Right forelimb (tissue), 1 donor: ENCODE measurements at places on chromosomes 7 and 10.

DNA sequence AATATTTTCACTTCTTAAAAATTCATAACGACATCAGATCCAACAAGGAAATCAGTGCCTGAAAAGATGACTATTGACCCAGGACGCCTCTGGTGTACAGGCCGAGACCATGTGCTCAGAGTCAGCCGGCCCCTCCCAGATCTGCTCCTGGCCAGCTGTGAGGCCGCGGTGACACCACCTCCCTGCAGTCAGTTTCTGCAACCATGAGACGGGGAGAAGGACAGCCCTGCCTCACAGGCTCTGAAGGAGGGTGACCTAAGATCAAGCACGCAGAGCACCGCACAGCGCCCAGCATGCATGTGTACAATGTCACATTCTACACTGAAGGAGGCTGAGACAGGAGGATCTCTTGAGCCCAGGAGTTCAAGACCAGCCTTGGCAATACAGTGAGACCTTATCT, 2.6 kb upstream of the GPER1 start:
- DNase-seq, result no peak

DNA sequence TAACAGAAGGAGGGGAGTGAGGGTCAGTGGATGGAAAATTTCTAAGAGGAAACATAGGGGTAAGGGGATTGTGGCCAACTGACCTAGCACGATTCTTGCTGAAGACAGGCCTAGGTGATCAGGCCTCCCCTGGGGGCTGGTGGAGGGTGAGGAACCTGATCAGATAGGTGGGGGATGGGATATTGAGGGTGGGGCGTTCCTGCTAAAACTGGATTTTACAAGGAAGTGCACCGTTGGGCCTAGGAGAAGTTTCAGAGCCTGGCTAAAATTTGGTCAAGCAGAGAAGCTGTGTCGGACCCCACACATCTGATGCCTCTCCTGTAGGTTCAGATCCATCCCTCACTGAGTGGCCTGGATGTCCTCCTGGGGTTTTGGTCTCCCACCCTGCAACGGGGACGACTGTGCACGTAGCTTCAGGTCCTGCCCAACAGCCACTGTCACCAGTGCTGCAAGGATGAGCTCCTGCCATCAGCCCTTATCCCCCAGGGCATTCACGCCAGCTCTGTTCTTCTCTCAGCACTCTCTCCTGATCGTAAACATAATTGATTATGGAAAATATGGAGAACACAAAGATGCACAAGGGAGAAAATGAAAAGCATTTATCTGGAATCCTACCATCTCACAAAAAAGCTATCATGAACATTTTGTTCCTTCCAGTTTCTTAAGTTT, 89.9 kb downstream of the ADCY1 start:
- DNase-seq, result no peak

GRCh38 chr10:98231417-98231816, 36.6 kb downstream of the LOXL4 start:
- DNase-seq, result no peak

GRCh38 chr10:24908793-24909423, 43.5 kb downstream of the PRTFDC1 start:
- no peak for DNase-seq

- DNase-seq, result no peak
Measured at GRCh38 chr7:91201442-91202113, 62.7 kb upstream of the FZD1 start.

DNA sequence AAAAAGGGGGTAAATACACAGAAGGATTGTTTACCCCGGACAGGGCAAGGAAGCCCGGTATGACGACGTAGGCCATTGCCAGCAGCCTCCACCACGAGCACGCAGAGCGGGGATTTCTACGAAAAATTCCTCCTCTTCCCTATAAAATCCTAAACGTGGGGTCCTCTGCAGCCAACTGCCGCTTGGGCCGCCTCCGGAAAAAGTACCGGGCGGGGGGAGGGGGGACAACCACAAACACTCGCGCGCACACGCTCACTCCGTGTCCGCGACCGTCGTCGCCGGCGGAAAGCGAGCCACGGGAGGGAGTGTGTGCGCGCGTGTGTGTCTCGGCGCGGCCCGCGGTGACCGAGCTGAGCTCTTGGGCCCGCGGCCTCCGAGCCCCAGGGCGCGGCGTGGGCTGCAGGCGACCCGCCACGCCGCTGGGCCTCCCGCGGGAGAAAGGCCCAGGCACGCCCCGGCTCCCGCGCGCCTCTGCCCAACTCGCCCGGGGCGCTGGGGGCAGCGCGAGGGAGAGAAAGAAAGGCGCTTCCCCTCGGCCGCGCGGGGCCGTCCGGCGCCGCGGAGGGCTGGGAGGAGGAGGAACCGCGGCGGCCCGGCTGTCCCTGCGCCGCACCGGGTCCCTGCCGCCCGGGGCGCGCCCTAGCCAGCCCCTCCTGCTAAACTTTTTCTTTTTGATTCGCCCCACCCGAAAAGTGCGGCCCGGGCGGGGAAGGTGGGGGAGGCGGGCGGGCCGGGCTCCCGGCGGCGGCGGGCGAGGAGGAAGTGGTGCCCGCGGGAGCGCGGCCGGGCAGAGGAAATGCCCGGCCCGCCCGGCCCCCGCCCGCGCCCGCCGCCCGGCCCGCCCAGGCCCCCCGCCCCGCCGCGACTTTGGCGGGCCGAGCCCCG, 1.5 kb downstream of the CTBP2 start:
- DNase-seq, result peak; percentile 79

GRCh38 chr10:111246136-111246535, 169.3 kb downstream of the ADRA2A start:
- no peak for DNase-seq

DNA sequence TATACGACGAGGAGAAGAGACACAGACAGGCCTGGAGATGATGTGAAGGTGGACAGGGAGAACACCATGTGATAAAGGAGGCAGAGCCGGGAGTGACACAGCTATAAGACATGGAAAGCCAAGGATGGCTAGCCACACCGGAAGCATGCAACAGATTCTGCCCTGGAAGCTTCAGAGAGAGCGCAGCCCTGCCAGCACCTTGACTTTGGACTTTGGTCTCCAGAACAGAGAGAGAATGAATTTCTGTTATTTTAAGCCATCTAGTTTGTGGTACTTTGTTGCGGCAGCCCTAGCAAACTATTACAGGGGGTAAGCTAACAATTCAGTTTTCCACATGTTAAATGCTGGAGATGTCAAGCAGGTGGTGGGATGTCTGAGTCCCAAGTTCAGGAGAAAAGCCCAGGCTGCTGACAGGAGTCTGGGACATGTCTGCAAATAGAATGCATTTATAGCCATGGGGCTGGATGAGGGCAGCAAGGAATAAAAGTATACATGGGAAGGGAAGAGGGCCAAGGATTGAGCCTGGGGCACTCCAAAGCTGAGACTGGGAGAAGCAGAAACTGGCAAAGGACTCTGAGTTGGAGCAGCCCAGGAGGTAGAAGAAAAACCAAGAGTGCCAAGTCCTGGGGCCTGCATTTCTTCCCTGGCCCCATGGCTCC, 65.1 kb downstream of the ATXN7L1 start:
- no peak for DNase-seq

GRCh38 chr7:84792231-84792893, 394.5 kb downstream of the SEMA3D start:
- no peak for DNase-seq

DNA sequence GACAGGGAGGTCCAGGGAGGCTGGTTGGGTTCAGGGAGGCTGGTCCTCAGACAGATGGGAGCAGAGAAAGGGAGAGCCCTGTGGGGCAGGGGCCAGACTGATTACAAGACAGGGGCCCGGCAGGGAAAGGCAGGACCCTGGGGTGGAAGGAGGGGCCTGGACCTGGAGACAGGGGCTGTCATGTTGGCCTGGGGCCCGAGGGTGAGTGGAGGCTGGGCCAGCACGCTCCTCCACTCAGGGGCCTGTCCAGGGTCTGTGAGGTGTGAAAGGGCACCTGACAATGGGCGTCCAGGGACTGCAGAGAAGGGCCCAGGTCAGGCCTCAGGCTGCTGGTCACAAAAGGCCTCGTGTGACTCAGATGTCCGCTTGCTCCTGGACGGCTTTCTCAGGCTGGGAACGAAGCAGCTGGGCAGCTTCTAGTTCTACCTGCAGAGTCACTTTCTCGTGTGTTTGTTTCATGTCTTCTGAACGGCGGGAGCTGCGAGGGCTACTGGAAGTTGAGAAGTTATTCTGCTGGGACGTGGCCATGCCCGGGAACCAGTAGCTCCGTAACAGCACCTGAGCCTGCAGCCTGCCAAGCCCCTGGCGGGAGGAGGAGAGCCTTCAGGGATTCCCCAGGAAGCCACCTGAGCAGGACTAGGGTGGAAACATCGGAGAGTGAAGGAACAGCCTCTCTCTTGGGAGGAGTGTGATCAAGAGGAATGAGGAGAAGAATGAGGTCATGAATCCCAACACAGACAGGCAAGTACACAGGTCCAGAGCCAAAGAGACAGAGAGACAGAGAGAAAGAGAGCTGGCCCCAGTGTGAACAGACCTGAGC, 65.8 kb downstream of the KLF6 start:
- no peak for DNase-seq

- DNase-seq, result no peak
Measured at GRCh38 chr10:76274933-76275332, 843.5 kb downstream of the LRMDA start.

GRCh38 chr7:30206491-30206890, 71.7 kb downstream of the MTURN start:
- no peak for DNase-seq

- DNase-seq, result no peak
Measured at GRCh38 chr10:93471110-93471651, 11.0 kb downstream of the MYOF start.

DNA sequence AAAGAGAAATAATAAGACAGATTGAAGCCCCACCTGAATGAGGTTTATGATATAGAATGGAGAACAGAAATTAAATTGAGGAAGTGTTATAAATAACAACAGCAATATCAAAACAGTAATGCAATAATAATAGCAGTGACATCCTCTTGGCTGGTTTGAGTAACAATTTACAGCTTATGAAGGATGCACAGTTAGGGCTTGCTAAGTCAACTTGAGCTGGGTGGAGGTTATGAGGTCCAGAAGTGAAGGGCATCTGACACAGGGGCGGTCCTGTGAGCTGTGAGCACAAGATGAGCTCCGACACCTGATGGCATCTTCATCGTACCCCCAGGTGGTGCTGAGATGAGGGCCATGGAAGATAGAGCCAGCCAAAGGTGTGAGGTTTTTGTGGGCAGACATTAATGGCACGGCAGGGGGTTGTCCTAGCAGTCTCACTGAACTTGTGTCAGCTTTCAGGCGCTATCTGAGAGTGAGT, 30.5 kb downstream of the ARHGAP22 start:
- no peak for DNase-seq

DNA sequence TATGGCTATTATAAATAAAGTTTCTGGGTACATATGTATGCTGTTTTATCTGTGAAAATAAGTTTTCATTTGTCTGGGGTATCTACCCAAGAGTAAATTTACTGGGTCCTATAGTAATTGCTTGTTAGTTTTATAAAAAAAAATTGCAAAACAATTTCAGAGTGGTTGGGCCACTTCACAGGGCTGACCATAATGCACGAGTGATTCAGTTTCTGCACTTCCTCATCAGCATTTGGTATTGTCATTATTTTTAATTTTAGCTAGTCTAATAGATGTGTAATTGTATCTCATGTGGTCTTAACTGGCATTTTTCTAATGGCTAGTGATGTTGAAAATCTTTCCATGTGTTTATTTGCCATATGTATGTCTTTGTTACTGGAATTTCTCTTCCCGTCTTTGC, 452.4 kb upstream of the AKR1E2 start:
- no peak for DNase-seq

- DNase-seq, result no peak
Measured at GRCh38 chr7:70480927-70481569, 650.9 kb upstream of the GALNT17 start.

GRCh38 chr7:1761774-1762173, 91.7 kb downstream of the ELFN1 start:
- DNase-seq, result no peak

DNA sequence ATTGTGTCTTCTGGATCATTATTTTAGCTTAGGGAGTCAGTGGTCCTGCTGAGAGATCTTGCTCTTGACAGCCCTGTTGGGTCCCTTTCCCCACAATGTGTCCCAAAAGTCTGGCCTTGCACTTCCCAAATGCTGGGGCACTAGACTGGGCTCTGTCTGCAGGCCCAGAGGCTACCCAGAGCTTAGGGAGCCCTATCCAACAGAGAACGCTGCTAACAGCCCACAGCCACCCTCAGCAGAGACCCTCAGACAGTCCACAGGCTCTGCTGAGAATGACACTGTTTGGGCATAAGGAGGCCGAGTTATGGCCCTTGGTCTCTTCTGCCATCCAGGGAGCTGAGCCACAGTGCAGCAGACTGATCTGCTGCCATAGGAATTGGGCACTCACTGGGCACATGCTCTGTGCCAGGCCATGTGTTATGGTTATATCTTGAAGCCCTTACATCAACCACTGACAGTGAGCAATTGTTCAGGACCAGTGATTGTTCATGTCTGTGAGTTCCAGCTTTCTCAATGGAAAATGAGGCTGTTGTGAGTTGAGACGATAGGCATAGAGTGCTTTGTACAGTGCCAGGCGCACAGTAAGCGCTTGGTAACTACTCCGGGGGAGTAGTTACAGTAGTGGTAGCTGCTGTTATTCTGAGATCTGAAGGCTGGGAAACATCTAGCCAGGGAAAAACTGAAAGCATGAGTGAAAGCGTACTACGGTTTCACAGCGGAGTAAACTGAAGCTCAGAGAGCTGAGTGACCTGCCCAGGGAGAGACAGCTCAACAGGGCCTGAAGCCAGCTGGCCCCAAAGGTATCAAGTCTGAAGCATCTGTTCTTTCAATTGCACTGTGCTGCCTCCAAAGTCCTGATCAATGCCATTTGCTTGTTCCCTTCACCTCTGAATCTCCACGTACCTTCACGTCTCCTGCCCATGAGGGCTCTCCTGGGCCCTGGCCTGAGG, 77.6 kb upstream of the PRLHR start:
- DNase-seq, result no peak

- no peak for DNase-seq
Measured at GRCh38 chr10:85464336-85464735, 902.3 kb downstream of the GRID1 start.

GRCh38 chr7:11625669-11626068, 206.3 kb downstream of the THSD7A start:
- DNase-seq, result no peak

DNA sequence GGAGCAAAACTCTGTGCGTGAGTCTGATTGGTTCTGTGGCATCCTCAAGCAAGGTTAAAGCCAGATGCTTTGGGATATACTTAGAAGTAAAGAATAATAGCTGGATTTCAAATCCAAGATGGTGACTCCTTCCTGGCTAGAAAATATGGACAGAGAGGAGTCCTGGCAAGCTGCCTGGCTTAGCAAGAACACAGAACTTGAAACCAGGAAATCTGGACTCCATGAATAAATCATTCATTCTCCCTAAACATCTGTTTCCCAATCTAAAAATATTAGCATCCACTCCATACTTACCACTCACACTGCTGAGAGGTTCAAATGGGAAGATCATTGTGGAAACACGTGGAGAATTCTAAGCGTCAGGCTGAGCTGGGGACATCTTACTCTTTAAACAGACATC, 1074.1 kb upstream of the AUTS2 start:
- DNase-seq, result no peak
